ENCODE measurements at places on chromosomes 6 and 20. TPM values are rescaled to one million over a fixed set of nuclear protein-coding genes. Genes with fewer than 3 reads are reported as not detected.

The ZC2HC1B gene
- not detected for total RNA-seq

The WFDC12 gene
- not detected for total RNA-seq

The SUMO4 gene
- 7.4 TPM for total RNA-seq

The VSX1 gene
- total RNA-seq: not detected

The GSTA1 gene
- total RNA-seq: not detected

The LPIN3 gene
- 0.77 TPM for total RNA-seq

The OR12D3 gene
- total RNA-seq: not detected

The SIRPG gene
- 108 TPM for total RNA-seq

The MMP24OS gene
- 45.5 TPM for total RNA-seq

The SMLR1 gene
- not detected for total RNA-seq

Measured in activated naive CD4-positive, alpha-beta T cell treated with anti-CD3 and anti-CD28 coated beads, Interleukin-2, amount 10 ng/mL, durations not matched to agents 5 hours and 36 hours (primary cell).